ENCODE measurements at places on chromosomes 4 and X.

DNA sequence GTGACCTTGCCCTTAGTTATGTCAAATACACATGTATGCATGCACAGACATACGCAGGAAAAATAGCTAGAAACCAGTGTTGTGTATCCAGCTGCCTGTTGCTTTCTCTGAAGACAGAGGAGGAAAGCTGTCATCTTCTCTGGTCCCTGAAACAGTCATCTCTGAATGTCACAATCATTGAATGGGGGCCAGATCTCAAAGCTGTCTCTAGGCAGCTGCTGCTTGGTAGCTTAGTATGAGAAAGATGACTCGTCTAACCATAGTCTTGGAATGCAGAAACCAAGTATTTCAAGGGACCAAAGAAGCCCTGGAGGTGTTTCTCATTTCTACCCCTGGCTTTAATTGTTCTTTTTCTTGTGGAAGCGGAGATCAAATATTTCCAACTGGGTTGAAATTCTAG, 4.0 kb downstream of the GRIA3 start:
- no peak for DNase-seq

- DNase-seq: no peak
Measured at GRCh38 chr4:8910822-8911315, 39.2 kb upstream of the HMX1 start.

GRCh38 chr4:186946682-186947294, 223.1 kb upstream of the FAT1 start:
- no peak for DNase-seq

- no peak for DNase-seq
Measured at GRCh38 chr4:8865681-8866310, 5.8 kb downstream of the HMX1 start.

- DNase-seq: no peak
Measured at GRCh38 chr4:105551965-105552746, at the start of gene ARHGEF38. TSS of gene ARHGEF38 (plus strand) at chr4:105552620. CDS start at chr4:105552766, 146 bp downstream.

DNA sequence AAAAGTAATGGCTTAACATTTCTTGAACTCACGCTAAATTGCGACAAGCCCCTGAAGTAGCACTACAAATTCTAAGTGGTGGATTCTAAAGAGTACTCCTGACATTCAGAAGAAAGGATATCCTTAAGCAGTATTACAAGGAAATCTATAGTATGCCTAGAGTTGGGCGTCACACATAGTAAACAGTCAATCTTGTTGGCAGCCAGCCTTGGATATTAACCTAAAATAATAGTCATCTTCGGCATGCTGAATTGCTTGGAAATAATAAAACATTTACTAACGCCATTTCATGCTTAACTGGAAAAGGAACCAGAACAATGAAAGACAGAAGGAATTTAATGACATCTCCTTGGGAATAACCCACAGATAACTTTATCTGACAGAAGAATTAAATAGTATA, 18.6 kb downstream of the ATP8A1 start:
- DNase-seq: no peak

DNA sequence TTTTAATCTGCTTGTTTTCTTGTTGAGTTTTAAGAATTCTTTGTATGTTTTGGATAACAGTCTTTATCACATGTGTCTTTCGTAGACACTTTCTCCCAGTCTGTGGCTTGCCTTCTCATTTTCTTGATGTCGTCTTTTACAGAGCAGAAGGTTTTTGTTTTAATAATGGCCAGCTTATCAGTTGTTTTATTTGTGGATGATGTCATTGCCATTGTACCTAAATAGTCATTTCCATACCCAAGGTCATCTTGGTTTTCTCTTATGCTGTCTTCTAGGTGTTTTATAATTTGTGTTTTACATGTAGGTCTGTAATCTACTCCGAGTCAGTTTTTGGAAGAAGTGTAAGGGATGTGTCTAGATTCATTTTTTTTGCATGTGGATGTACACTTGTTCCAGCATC, 159.6 kb upstream of the NUDT6 start:
- DNase-seq: no peak

DNA sequence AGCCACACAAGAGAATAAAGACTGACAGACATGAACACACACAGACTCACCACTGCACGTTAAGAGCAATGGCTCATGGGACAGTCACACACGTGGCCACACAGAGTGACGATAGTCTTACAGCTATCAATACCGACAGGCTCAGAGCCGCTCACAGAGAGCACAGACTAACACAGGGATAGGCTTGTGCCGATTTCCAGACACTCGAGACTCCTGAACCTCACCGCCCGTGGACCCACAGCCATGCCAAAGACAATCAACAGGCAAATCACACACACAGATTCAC, 716 bp upstream of the SLC38A5 start:
- DNase-seq: no peak

GRCh38 chr4:25532591-25532990, 123.1 kb upstream of the SLC34A2 start:
- DNase-seq: no peak

GRCh38 chrX:105765691-105766090, 56.6 kb upstream of the NRK start:
- no peak for DNase-seq

- no peak for DNase-seq
Measured at GRCh38 chrX:41616935-41617334, 71.8 kb upstream of the GPR34 start.

DNA sequence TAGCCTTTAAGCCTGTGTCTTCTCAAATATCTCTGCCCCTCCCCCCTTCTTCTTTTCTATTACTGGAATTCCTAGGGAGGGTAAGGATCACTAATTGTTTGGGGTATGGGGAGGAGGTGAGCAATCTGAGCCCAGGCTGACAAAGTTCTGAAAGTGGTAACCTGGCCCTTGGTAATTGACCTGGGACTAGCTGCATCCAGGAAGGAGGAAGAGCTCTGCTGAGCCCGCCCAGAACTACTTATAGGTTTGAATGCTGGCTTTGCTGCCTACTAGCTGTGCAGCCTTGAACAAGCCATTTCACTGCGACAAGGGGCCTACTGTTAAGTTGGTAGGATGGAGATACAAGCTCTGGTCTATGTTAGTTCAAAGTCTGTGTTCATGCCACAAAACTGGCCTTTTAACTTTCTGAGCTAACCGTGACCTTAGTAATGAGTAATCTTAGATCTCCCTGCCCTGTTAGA, 37.8 kb downstream of the DGKK start:
- no peak for DNase-seq

- DNase-seq: no peak
Measured at GRCh38 chr4:138298866-138299265, 56.7 kb upstream of the SLC7A11 start.

DNA sequence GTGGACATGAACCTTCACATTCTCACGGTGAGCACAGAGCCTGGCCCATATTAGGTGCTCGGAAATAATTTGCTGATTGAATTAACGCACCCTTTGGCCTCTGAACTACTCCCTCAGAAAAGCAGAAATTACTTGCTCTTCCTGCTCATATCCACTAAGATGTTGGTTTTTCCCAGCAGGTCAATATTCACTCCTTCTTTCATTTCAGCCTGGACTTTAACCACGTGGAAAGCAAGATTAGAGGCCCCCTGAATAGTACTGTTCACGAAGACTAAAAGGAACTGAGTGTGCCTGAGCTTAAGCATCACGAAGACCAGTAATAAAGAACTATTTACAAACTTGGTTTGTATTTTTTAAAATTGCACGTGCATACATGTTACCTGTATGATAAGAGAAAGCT, 9.9 kb downstream of the MTNR1A start:
- DNase-seq: no peak

DNA sequence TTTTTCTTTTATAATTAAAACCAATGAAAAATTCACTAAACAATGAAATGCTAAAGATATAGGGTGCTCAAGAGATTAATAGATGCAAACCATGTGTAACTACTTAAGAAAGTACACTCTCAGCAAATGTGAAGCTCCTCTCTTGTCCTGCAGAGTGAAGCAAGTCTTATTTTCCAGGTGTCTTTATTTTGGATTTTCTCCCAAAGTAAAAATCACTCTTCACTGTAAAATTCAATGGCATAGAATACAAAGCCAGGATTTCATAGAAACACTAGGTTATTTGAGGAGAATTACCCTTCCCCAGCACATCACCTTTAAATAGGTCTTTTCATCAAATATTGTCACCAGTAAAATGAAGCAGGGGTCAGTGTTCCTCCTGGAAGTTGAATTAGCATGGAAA, 57.0 kb upstream of the GIMD1 start:
- no peak for DNase-seq

- DNase-seq: no peak
Measured at GRCh38 chr4:170242471-170242870, 152.7 kb upstream of the AADAT start.

DNA sequence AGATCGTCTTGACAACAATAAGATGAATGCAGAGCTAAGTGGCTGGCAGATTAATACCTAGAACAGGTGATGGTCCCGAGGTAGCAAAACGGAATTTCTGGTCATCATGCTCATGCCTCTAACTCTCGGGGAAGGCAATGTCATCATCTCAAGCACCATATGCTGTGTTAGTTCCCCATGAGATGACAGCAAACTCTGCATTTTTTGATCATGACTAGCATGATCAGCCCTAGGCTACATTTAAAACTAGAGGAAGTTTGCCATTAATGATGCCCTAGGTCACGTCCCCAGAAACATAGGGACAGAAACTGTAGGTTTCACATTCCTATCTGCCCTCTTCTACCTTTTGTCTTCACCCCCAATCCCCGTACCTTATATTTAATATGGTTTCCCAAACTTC, 11.6 kb downstream of the LPAR4 start:
- DNase-seq: no peak

DNA sequence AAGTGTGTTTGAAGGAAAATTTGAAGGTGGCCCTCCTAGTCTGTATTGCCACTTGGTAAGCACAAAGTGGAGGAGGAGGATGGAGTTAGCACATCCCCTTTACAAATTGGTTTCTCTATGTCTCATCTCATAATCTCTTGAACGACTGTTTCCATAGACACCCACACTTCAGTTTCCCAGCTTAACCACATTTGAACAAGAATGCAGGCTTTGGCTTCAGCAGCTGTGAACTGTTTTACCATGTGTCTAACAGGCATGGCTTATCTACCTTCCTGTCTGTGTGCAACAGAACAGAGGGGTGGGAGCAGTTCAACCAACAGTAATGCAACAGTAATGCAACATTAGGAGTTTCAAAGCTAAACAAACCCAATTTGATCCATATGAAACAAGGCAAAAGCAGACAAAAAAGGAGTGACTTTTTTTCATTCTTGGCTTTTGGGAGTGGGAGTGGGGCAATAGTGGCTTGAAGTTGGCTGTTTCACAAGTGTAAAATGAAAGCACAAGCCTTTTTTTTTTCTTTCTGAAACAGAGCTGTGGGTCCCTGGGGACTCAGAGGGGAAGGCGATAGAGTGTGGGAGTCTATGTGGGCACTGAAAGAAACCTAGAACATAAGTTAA, 108.0 kb downstream of the ITM2A start:
- peak; percentile 81 for DNase-seq

DNA sequence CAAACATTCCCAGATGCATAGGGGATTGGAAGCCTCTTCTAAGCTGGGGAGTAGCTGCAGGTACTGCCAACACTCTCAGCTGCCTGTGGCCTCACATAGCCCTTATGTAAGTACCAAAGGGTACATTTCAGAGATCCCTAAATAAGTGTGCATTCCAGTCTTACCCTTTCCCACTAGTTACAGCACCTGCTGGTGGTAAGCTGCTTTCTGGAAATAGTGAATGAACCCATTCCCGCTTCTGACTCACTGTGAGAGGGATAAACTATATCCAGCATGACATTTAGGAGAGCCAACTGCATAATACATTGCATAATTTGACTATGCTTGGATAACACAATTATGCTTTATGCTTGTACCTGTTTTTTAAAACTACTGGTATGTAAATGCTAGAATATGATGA, 149.0 kb downstream of the FAM13A start:
- DNase-seq: no peak

DNA sequence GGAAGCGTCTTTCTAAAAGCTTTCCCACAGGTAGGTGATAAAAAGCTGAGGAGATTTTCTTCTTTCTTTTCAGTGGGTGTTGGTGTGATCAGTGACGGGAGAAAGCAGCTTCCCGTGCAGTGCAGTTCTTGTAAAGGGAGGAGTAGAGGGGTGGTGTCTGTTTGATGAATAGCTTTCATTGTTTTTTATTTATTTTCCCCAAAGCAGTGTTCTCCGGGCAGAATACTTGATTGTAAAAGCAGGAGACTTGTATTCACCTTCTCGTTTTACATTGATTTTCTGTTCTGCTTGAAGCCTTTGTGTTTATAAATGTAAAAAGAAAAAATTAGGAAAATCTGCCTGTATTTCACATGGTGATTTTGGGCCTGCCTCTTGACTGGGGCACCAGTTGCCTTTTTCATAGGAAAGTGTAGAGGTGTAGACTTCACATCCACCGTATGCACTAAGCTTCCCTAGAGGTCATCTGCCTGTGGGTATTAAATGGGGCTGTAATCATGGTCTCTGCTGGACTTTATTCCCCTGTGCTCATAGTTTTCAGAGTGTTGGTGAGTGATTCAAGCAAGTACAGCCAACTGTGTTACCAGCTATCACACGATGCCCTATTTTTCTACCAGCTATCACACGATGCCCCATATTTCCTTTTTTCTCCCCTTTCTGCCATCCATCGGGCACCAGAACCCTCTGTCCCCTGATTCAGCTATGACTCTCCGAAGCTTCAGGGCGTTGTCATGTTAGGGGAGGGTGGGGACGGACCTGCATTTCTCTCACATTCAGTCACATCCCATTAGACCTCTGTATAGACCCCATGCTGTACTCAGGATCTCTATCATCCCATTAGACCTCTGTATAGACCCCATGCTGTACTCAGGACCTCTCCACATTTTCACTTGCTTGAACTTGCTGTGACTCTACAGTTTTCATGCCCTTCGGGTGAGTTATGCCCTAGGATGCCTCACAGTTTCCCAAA, 526.5 kb downstream of the TRIML1 start:
- DNase-seq: no peak

- DNase-seq: no peak
Measured at GRCh38 chr4:74830928-74831327, 36.6 kb upstream of the BTC start.

DNA sequence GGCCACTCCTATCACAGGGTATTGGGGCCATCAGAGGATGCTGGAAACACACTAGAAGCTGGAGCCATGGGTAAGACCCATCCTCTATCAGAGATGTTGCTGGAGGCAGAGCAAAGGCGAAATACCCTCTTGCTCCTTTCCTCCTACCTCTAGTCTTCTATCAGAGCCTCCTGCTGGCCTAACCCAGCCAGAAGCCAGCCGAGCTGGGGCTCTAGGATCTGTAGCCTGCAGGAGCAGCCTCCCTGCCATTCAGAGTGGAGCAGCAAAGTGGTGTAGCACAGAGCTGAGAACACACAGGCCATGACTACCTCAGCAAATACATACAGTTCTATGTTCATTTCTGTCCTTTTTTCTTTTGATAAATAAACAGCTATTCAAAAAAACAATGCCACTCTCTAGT, 35.7 kb downstream of the GATB start:
- no peak for DNase-seq

Data from immature natural killer cell (primary cell).